ENCODE measurements at places on chromosomes 16 and 17.

DNA sequence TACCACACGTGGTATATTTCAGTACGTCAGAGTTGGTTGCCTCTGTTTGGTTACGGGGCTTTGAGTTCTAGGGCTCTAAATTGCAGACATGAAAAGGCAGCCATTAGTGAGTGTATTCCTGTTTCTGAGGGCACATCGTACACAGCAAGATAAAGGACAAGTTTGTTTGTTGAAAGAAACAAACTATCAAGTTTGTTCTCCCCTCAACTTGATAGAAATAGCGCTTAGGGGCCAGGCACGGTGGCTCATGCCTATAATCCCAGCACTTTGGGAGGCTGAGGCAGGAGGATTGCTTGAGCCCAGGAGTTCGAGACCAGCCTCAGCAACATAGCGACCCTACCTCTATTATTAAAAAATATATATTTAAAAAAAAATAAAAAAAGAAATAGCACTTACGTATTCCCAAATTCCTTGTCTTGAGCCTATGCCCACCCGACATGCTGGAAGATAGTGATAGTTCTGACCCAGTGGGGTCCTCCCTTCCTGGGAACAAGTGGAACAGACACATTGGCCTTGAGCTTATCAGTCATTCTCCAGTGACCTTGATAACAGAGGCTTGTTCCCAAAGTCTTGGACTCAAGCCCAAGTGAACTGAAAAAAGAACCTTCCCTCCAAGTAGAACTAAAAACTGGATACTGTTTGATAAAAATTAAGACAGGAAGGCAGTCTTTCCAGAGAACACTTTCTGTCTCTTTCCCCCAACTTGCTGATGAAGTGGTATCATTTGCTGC is 139.9 kb upstream of the CACNG3 start:
- no peak for DNase-seq

DNA sequence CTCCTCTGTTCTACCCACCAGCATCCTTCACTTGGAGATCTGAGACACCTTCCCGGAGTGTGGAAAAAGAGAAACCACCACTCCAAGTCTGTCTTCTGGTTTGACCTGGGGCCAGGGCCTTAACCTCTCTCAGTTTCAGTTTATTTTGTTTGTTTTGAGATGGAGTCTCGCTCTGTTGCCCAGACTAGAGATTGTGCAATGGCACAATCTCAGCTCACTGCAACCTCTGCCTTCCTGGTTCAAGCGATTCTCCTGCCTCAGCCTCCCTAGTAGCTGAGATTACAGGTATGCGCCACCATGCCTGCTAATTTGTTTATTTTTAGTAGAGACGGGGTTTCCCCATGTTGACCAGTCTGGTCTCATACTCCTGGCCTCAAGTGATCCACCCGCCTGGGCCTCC is 271.1 kb upstream of the TNRC6C start:
- DNase-seq = no peak

DNA sequence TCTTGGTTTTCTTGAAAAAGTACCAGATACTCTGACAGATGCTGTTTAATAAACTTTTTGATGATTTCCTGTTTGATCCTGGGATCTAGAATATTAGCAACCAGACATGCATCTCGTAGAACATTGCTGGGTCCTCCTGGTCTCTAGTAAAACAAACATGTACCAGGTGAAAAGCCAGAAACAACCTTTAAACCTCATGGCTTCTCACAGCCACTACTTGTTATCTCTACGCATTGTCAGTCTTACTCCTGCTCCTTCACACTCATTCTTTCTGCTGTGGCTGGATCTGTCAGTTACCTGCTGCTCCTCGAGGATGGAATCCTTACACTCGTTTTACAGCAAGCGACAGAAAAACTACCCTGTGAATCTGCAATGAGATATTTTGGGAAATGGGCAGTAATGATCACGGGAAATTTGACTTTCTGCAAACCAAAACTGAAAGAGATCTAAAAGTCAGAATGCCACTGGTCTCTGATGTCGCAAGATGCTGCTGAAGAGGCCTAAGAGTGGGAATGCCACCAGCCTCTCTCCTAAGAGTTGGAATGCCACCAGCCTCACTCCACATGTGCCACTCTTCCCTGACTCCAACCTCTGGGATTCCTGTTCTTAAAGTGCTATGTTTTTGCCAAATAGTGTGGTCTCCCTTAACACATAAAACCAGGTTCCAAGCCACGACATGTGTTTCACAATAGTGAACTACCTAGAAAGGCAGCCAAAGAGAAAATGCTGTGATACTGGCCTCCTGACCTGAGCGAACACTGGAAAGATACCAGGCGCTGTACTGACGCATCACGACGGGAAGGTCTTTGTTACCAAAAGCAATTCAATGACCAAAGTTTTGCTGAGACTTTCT is 86.3 kb downstream of the VPS53 start:
- DNase-seq = no peak

DNA sequence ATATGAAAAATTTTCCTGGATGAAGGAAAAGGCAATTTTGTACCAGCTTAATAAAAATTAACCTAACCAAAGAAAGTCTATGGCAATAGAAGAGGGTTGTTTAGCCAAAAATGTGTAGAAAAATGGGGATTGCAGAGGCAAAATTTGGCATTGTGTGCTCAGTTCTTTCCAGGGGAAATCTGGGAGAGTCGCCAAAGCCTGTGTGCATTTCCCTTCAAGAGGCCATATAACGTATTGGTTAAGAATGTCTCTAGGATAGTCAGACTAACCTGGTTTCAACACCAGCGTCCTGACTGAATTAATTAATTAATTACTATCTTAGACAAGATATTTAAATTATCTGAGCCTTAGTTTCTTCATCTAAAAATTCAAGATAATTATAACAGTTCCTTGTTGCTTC is 44.8 kb upstream of the HLF start:
- DNase-seq = no peak

DNA sequence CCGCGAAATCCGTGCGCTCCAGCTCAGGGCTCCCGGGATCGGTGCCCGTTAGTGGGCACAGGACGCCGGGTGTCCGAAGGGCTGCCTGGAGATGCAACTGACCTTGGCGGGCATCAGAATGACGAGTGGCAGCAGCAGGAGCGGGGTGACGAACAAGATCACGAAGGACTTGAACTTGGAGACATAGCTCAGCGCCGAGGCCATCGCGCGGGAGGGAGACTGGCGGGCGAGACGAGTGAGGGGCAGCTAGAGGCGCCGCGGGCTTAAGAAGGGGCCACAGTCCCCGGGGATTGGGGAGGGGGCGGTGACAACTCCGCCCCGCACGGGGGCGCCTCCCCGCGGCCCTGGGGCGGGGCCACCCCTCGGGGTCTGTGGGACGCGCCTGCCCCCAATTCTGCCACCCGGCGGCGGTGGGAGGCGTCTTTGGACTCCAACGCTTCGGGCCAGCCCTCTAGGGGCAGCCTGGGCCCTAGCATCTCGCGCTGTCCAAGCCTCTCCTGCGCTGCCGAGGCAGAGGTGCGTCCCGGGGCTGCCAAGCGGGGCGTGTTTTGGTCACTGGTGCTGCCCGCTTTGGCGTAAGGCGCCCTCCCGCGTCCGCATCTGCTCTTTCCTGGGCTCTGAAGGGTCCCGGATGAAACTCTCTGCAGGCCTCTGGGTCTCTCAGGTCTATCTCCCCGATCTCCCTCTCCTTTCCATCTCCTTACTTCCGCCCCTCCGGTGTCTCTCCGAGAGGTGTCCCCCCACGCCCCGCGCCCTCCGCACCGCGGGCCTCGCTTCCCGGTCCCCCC is at the start of gene SLC13A5:
SLC13A5 (minus strand) TSS at position 240 of the 788 bp plus-strand sequence; CDS start at position 204, 36 bp downstream.
- no peak for DNase-seq

- no peak for DNase-seq
These were observed 2.9 kb downstream of the ZNF750 start for GRCh38 chr17:82836823-82837357.

DNA sequence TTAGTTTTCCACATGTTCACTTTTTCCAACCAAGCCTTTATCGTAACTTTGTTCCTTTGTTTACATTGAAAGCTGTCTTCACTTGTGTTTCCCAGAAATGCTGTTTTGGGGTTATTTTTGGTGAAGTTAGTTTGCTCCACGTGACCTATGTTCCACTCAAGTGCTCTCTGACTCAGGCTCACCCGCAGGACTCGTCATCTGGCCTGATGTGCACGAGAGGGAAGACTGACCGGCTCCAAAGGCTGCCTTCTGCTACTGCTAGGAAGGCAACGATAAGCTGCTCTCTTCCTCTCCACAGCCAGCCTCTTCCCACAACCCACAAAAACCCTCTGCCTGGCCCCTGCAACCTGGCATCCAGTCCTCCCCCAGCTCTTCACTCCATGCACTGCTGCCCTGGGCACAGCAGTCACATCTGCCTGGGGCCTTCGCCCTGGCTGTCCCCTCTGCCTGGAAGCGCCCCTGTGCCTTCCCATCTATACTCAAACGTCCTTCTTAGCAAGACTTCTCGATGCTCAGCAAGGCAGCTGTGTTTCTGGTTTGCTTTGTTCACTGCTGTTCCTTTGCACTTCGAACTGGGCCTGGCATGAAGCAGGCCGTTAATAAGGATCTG is 28.0 kb downstream of the ZCCHC14 start:
- DNase-seq = no peak

- DNase-seq = no peak
These were observed 1.1 kb upstream of the NDUFAB1 start for GRCh38 chr16:23597003-23597756.

GRCh38 chr16:1781758-1782407 is 488 bp downstream of the SPSB3 start:
- no peak for DNase-seq

DNA sequence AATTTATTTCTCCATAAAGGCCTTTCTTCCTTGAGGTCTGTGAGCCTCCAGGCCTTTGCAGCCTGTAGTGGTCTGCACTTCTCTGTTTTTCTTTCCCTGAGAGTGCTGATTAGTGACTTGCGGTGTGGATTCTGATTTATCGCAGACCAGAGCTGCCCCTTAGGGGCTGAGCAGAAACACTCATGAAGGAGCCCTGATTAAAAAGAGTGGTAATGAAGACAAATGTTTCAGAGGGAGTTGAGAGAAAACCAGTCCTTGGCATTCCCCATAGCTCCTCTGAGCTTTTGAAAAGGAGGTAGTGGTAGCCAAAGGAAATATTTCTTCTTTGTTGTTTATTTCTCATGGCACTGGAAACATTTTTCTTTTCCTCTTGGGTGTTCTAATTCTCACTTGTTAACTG is 268.1 kb upstream of the TBX2 start:
- DNase-seq = no peak

GRCh38 chr17:63596856-63597586 is 3.7 kb upstream of the TACO1 start:
- DNase-seq = no peak

- no peak for DNase-seq
These were observed 479 bp downstream of the ITGA3 start for GRCh38 chr17:50056217-50056960.

DNA sequence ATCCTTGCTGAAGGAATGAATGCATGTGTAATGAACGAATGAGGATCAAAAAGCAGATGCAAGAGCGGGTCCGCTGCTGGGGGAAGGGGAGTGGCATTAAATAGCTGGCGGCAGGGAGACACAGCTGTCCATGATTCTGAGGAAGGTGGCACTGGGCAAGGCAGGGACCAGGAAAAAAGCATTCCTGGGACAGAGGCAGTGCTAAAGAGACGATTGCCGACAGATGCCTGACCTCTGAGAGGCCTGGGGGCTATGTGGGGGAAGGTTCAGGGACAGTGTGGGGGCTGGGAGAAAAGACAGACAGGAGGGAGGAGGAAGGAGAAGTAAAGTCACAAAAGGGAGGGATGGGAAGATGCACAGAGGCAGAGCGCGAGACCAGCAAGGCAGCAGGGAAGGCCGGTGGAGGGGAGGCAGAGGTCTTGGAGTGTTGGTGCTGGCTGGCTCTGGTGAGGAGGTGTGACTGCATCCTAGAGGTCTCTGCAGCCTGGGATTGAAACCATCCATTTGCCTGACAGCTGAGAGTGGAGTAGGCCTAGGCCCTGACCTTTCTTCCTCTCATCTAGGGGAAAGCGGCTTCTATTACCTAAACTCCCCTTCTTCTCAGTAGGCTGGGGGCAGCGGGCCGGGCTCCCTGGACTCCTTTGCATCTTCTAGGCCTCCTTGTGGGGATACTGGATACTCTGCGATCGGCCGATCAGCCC is 109.9 kb downstream of the SDK2 start:
- no peak for DNase-seq

DNA sequence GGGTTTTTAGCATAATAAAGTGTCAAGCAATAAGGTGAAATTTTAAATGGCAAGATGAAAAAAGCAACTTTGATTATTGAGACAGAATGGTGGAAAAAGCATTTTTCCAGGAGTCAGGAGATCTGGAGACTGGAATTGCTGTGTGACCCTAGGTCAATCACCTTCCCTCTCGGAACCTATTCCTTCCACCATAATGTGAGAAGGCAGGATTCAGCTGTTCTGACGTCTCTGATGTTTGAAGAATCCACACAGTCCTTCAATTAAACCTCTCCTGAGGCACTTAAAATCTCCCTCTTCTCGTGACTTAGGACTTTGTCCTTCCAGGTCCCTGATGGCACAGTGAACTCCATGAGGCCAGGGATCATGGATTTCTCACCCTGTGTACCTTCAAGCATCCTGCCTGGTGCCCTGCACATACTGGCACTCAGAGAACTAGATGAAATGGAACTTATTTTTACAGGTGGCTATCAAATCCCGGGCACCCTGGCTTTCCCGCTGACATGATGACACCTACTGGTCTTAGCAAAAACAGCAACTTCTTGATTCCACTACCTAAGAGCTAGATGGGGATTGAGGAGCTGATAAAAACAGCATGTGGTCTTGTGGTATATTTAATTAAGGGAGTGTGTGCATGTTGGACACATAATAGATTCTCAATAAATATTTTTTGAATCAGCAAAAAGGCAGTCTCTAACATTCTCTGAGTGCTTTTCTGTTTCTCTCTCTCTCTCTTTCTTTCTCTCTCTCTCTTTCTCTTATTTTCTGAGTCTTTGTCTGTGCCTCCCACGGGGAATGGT is 2.3 kb upstream of the CCDC182 start:
- no peak for DNase-seq

DNA sequence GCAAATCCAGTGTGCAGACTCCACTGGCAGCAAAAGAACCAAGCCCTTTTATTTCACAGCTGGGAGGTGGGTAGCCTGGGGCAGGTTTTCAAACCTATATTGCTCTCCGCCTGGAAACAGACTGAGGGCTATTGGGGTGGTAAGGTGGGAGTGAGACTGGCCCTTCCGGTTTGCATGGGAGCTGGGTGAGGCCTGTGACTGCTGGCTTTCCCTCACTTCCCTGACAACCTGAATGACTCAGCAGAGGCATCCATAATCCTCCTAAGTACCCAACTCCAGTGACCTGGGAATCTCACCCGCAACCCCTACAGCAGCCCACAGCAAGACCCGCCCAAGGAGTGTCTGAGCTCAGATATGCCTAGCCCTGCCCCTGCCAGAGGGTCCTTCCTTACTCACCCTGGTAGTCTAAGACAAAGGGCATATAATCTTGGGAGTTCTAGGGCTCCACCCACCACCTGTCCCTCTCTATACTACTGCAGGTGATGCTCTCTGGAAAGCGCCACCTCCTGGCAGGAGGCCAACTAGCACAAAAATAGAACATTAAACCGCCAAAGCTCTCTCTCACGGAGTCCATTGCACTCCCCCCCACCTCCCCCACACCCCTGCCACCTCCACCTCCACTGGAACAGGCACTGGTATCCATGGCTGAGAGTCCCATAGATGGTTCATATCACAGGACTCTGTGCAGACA is 602.0 kb upstream of the C16orf82 start:
- no peak for DNase-seq

GRCh38 chr16:14629612-14629918 is 495 bp downstream of the PARN start:
- no peak for DNase-seq
